ENCODE measurements at places on chromosomes 13 and 19. TPM values are rescaled to one million over a fixed set of nuclear protein-coding genes. Genes with fewer than 3 reads are reported as not detected.

The C13orf42 gene
- total RNA-seq: not detected

- no peak overlapping the region for H3K4me3 ChIP-seq
- H3K4me1 ChIP-seq: no peaks in the 10 kb centered on the region
- DNase-seq: peak; percentile 48
- no peaks in the 10 kb centered on the region for H3K27me3 ChIP-seq
- no peaks in the 10 kb centered on the region for H3K36me3 ChIP-seq
Measured at GRCh38 chr19:33640773-33641172, 19.0 kb downstream of the CHST8 start.

The CEACAM3 gene
- 0.99 TPM for total RNA-seq

DNA sequence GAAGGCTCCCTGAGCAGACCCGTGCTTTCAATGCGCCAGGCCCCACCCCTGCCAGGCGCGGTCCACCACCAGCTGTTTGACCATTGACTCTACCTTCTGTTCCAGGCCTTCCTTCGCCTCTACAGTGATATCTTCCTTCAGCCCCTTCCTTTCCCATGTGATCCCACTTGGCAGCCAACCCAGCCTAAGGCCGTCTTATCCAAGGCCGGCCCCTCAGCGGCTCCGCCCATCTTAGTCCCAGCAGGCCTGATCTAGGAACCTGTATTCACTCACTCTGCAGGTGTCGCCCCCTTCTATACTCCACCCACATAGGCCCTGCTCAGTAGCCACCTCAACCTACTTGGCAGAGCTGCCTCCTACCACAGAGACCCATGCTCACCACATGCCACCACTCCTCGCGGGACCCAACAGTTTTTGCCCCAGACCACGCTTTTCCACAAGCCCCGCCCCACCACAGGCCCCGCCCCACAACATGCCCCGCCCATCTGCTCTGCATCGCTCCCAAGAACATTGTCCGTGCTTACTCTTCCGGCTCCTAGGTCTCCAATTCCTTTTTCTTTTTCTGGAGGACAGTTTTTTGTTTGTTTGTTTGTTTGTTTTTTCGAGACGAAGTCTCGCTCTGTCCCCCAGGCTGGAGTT is 2.9 kb downstream of the RASIP1 start:
- no peak for DNase-seq
- H3K4me1 ChIP-seq: no peaks in the 10 kb centered on the region
- H3K36me3 ChIP-seq: no peaks in the 10 kb centered on the region
- H3K27me3 ChIP-seq: no peaks in the 10 kb centered on the region
- no peak overlapping the region for H3K4me3 ChIP-seq

The ZNF253 gene
- 12.6 TPM for total RNA-seq

GRCh38 chr19:10245189-10245939 is 6.7 kb upstream of the MRPL4 start:
- no peaks in the 10 kb centered on the region for H3K4me1 ChIP-seq
- H3K36me3 ChIP-seq: no peaks in the 10 kb centered on the region
- no peak for DNase-seq
- H3K27me3 ChIP-seq: no peaks in the 10 kb centered on the region

GRCh38 chr19:19468424-19469050 is 46.8 kb downstream of the TSSK6 start:
- DNase-seq: no peak
- H3K4me3 ChIP-seq: no peak overlapping the region
- no peak overlapping the region for H3K27ac ChIP-seq
- H3K4me1 ChIP-seq: no peaks in the 10 kb centered on the region
- H3K36me3 ChIP-seq: peaks cover 8% of the 10 kb centered on the region
- no peaks in the 10 kb centered on the region for H3K27me3 ChIP-seq

The NLRP7 gene
- total RNA-seq: not detected

The CILP2 gene
- 4.2 TPM for total RNA-seq

The KIR3DL3 gene
- total RNA-seq: not detected

GRCh38 chr13:66560991-66561390 is 669.1 kb downstream of the PCDH9 start:
- no peak overlapping the region for H3K4me3 ChIP-seq
- no peak overlapping the region for H3K27ac ChIP-seq
- no peak for DNase-seq
- H3K27me3 ChIP-seq: no peaks in the 10 kb centered on the region
- H3K36me3 ChIP-seq: no peaks in the 10 kb centered on the region

GRCh38 chr13:42574435-42575311 is 721 bp downstream of the TNFSF11 start:
- no peak overlapping the region for H3K27ac ChIP-seq
- H3K27me3 ChIP-seq: no peaks in the 10 kb centered on the region
- no peak overlapping the region for H3K4me3 ChIP-seq
- no peak for DNase-seq
- H3K4me1 ChIP-seq: no peaks in the 10 kb centered on the region

DNA sequence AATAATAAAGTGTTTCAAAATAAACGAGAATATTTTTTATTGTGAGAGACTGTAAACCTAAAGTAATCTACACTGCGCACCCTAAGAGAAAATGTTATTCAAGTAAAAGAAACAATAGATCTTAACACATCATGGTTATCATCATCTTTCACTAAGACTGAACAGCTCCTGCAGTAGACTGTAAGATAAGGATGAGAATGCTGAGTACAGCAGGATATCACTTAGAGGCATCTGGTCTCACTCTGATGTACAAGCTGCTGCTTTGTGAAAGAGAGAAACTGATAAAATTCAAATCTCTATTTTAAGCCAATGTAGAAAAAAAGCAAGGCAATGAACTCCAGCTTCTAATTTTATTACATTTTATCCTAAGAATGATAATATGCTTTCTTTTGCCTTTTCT is 261.7 kb upstream of the HTR2A start:
- H3K4me3 ChIP-seq: no peak overlapping the region
- no peak for DNase-seq
- H3K27ac ChIP-seq: no peak overlapping the region
- H3K36me3 ChIP-seq: no peaks in the 10 kb centered on the region

- no peak overlapping the region for H3K27ac ChIP-seq
- no peak for DNase-seq
- no peak overlapping the region for H3K4me3 ChIP-seq
- no peaks in the 10 kb centered on the region for H3K36me3 ChIP-seq
- peaks cover 2% of the 10 kb centered on the region for H3K27me3 ChIP-seq
- H3K4me1 ChIP-seq: no peaks in the 10 kb centered on the region
Measured at GRCh38 chr13:31357581-31357980, 157.8 kb downstream of the B3GLCT start.

- H3K4me3 ChIP-seq: no peak overlapping the region
- H3K36me3 ChIP-seq: no peaks in the 10 kb centered on the region
- no peak overlapping the region for H3K27ac ChIP-seq
- H3K27me3 ChIP-seq: no peaks in the 10 kb centered on the region
- DNase-seq: no peak
Measured at GRCh38 chr19:35334144-35334753, 5.3 kb downstream of the CD22 start.

- no peak for DNase-seq
- H3K4me1 ChIP-seq: peaks cover 2% of the 10 kb centered on the region
- no peak overlapping the region for H3K4me3 ChIP-seq
- H3K27ac ChIP-seq: no peak overlapping the region
- H3K36me3 ChIP-seq: peaks cover 1% of the 10 kb centered on the region
Measured at GRCh38 chr13:109761695-109762094, 24.7 kb downstream of the IRS2 start.

DNA sequence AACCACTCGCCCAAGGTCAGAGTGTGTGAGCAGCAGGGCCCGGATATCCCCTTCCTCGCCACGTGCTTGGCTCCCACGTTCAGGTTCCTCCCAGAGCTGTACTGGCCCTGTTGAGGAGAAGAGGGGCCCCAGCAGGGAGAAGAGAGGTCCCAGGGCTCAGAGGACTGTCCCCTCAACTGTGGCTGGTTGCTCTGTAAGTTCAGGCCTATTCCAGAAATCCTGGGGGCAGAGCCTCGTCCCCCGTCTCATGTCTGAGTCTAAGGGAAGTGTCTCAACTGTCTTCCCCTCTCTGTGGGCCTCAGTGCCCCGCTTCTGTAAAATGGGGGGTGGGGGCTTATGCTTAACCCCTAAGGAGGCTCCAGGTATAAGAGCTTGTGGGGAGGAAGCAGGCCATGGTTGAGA is 3.9 kb downstream of the PPP5C start:
- peak; percentile 64 for DNase-seq
- H3K4me1 ChIP-seq: peaks cover 3% of the 10 kb centered on the region
- H3K27me3 ChIP-seq: no peaks in the 10 kb centered on the region
- H3K36me3 ChIP-seq: peaks cover 3% of the 10 kb centered on the region
- no peak overlapping the region for H3K27ac ChIP-seq
- H3K4me3 ChIP-seq: no peak overlapping the region

The MUC16 gene
- 0.45 TPM for total RNA-seq

DNA sequence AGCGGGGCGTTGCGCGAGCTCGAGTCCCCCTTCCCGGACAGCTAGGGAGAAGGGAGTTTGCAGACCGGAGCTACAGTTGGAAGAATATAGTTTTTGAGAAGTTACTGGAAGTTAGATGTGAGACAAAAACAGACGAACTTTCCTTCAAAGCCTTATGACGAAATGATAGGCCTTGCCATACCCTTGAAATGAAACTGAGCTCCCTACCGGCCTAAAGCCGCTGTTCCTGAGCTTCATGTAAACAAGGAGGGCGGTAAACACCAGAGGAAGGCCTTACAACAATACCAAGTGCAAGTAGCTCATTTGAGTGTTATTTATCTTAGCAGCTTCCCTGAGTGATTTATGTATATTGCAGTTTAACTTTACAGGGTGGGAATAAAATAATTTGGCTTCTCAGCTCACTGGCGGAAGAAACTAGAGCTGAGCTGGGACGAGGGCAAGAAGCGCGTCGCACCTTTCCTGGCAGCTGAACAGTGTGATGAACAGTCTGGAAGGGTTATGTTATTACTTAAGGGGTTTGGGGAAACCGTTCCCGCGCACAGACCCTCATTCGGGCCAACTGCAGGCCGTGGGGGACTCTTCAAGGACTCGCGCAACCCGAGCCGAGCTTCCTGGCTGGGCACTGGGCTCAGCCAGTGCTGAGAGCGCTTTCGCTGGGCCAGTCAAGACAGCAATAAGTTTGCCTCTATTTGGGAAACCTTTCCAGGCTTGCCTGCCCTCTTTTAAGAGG is 111.2 kb downstream of the KCNRG start:
- H3K36me3 ChIP-seq: no peaks in the 10 kb centered on the region
- peak overlapping the region; percentile 65 for H3K4me3 ChIP-seq
- DNase-seq: no peak

- no peaks in the 10 kb centered on the region for H3K27me3 ChIP-seq
- no peak for DNase-seq
- H3K27ac ChIP-seq: no peak overlapping the region
- no peaks in the 10 kb centered on the region for H3K4me1 ChIP-seq
- no peaks in the 10 kb centered on the region for H3K36me3 ChIP-seq
Measured at GRCh38 chr13:30371649-30372265, 50.5 kb upstream of the UBE2L5 start.

DNA sequence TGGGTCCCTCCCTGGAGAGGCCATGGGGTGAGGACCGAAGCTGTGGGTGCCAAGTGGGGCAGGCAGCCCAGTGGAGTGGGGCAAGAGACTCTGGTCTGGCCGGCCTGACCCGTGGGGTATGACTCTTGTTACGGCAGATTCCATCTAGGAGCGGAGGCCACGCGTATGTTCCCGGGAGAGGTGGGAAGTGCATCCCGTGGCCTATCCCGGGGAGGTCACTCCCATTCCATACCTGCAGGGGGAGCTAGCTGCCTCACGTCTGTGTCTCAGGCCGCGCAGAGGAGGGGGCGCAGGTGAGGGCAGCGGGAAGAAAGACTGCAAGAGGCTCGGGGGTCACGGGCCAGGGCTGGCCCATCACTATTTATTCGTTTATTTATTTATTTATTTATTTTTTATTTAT is 4.9 kb downstream of the CSNK1G2 start:
- H3K27ac ChIP-seq: no peak overlapping the region
- no peaks in the 10 kb centered on the region for H3K36me3 ChIP-seq
- no peak overlapping the region for H3K4me3 ChIP-seq

The ZNF234 gene
- 9.6 TPM for total RNA-seq

The MIR17HG gene
- 7.7 TPM for total RNA-seq

DNA sequence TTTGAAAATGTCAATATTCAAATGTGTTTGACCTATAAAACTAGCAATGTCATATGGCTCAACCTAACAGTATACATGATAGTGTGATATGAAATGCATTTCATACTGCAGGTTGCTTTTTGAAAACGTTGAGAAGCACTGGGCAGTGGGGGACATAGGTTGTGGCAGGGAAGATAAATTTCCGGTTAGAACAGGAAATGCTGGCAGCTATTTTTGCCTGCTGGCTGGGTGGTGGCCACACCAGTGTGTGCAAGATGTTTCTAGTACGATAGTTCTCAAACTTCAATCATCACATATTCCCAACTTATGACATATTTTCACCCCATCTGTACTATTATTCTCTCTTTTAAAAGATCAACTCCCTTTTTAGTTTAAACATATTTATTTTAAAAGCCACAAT is 17.2 kb downstream of the FXYD5 start:
- H3K4me1 ChIP-seq: no peaks in the 10 kb centered on the region
- no peaks in the 10 kb centered on the region for H3K27me3 ChIP-seq
- H3K27ac ChIP-seq: no peak overlapping the region
- no peak overlapping the region for H3K4me3 ChIP-seq
- peaks cover 3% of the 10 kb centered on the region for H3K36me3 ChIP-seq

- H3K27me3 ChIP-seq: no peaks in the 10 kb centered on the region
- H3K36me3 ChIP-seq: no peaks in the 10 kb centered on the region
- no peak for DNase-seq
- H3K4me3 ChIP-seq: no peak overlapping the region
Measured at GRCh38 chr13:109922518-109922917, 136.1 kb upstream of the IRS2 start.

The SIGLEC8 gene
- 0.69 TPM for total RNA-seq

DNA sequence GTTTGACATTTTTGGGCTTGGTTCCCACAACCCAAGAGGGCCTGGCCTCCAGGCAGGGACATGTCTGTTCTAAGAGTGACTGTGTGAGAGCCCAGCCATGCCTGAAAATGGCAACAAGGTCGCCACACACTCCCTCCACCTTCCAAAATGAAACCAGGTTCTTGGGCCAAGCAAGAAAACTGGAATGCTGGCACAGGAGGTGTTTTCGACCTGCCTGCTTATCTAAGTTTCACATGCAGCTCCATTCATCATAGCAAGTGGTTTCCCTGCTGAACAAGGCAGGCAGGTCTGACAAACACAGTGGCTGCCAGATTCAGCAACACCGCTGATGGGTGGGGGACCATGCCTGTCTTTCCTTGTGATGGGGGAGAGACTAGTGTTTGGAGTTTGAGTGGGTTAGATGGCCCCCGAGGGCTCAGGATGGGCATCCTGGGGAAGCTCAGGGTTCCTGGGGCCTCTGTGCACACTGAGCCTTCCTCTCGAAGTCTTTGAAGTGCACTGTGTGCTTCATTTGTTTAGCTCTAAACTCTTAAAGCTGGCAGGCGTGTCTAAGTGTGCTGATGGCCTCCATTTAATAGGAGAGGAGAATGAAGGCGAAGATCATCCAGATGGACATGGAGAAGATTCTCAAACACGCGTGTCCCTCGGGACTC is 17.9 kb upstream of the GAS6 start:
- H3K27me3 ChIP-seq: no peaks in the 10 kb centered on the region
- peak overlapping the region; percentile 16 for H3K27ac ChIP-seq
- DNase-seq: no peak
- no peak overlapping the region for H3K4me3 ChIP-seq
- peaks cover 2% of the 10 kb centered on the region for H3K4me1 ChIP-seq

The HSH2D gene
- total RNA-seq: 1.4 TPM

All from aorta (tissue), 5 donors.